T-cell (primary cell): ENCODE measurements at places on chromosomes 2 and 18. TPM values are rescaled to one million over a fixed set of nuclear protein-coding genes. Genes with fewer than 3 reads are reported as not detected.

DNA sequence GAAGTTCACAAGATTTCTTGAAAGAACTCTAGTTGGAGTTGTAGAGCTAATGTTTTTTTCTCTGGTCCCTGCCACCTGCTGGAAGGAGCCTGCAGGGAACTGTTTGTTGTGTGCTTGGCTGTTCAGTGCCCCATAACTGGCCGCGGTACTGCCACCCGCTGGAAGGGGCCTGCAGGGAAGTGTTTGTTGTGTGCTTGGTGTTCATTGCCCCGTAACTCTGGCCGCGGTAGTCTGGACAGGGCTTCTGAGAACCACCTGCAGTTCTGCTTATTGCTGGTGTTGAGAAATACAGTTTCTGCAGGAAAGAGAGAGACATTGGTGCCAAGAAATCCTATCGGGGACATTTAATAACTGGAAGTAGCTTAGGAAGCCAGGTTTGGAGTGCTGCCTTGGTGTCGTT lies 58.1 kb downstream of the AGAP1 start:
- H3K4me1 ChIP-seq: no peaks in the 10 kb centered on the region
- H3K4me3 ChIP-seq: no peak overlapping the region
- H3K36me3 ChIP-seq: no peaks in the 10 kb centered on the region
- DNase-seq: no peak
- no peaks in the 10 kb centered on the region for H3K27me3 ChIP-seq

GRCh38 chr2:8242739-8243138 lies 439.1 kb upstream of the ID2 start:
- no peaks in the 10 kb centered on the region for H3K36me3 ChIP-seq
- H3K4me3 ChIP-seq: no peak overlapping the region
- no peaks in the 10 kb centered on the region for H3K27me3 ChIP-seq
- DNase-seq: no peak
- H3K4me1 ChIP-seq: no peaks in the 10 kb centered on the region
- H3K27ac ChIP-seq: no peak overlapping the region

DNA sequence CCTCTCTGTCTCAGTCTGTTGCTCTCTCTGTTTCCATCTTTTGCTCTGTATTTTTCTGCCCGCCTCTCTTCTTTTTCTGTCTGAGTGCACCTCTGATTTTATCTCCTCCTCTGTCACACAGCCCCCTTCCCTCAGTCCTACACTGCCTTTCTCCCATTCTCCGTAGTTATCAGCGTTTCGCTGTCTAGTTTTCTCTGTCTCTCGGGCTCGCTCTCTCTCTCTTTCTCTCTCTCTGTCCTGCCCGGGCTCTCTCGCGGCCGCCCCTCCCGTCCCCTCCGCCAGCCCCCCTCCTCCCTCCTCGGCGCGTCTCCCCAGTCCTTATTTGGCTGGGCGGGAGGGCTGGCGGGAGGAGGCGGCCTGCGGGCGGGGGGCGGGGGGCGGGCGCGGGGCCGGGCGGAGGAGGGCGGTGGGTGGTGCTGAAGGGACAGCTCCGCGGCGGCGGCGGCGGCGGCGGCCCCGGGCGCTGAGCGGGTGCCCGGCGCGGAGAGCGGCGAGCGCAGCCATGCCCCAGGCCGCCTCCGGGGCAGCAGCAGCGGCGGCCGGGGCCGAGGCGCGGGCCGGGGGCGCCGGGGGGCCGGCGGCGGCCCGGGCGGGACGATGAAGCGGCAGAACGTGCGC lies at the start of gene KCNK3:
KCNK3 (plus strand) TSS at position 444 of the 618 bp plus-strand sequence; CDS start at position 598, 154 bp downstream.
- H3K4me1 ChIP-seq: peaks cover 11% of the 10 kb centered on the region
- H3K4me3 ChIP-seq: peak within 1 kb of the TSS; percentile 19
- peaks cover 14% of the 10 kb centered on the region for H3K27me3 ChIP-seq
- H3K36me3 ChIP-seq: no peaks in the 10 kb centered on the region

DNA sequence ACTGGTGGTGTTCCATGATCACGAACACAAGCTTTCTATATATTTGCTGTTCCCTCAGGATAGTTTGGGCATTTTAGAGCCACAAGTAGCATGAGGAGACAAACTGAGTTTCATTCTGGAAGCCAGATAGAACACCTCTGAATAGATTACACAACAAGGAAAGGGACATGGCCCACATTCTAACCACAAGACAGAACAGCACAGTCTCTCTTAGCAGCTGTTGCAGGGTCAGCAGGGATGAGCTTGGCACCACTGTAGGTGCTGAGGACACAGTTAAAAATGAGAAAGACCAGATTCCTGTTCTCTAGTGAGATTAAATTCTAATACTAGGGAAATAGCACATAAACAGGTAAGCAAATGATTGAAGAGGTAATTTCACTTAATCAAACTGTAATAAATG lies 235.3 kb downstream of the ZNF407 start:
- no peaks in the 10 kb centered on the region for H3K36me3 ChIP-seq
- H3K4me3 ChIP-seq: no peak overlapping the region
- DNase-seq: no peak
- H3K27ac ChIP-seq: no peak overlapping the region
- no peaks in the 10 kb centered on the region for H3K27me3 ChIP-seq

DNA sequence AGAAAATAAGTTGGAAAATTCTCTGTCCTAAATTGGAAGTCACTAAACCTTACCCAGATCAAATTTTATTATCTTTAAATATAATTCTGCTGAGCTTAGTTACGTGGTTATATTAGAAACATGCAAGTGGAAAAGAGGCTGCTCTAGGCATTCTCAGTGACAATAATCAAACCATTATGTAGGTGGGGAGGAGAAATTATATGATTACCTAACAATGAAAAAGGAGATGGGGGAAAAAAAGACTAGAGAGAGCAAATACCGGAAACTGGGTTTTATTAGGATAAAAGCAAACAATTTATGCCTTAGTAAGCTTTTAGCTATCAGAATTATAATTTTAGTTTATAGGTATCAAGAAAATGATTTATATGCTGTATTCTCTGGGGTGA lies 53.2 kb downstream of the PHLPP1 start:
- no peak overlapping the region for H3K4me3 ChIP-seq
- DNase-seq: no peak
- H3K27me3 ChIP-seq: no peaks in the 10 kb centered on the region
- H3K27ac ChIP-seq: no peak overlapping the region
- H3K36me3 ChIP-seq: no peaks in the 10 kb centered on the region

DNA sequence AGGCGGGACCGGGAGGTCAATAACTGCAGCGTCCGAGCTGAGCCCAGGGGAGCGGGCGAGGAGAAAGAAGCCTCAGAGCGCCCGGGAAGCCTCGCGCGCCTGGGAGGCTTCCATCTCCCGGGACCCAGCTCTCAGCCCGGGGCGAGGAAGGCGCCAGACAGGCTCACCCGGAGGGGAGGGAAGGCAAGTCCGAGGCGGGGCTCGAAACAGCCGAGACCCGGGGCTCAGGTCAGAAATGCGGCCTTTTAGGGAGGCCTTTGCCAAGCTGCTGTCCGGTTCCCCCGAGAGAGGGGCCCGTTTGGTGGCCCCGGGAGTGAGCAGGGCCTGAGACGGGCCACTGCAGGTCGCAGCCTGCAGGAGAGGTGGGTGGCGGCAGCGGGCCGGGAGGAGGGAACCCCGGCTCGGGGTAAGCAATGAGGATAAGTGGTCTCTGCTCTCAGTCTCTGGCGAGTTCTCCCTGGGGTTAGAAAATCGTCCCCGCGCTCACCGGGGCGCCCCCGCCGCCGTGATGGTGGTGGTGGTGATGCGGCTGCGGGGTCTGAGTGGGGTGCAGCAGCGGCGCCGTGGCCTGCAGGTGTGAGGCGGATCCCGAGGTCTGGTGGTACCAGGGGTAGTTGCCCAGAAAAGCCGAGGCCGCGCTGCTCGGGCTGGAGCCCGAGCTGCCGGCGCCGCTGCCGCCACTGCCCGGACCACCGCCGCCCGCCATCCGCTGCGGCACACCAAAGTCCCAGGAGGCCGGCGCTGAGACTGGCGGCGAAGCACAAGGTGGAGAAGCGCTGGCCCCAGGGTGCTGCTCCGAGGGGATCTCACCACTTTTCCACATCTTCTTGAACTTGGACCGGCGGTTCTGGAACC lies 2.4 kb downstream of the DLX2 start:
- DNase-seq: no peak
- peaks cover 89% of the 10 kb centered on the region for H3K4me1 ChIP-seq
- peaks cover 13% of the 10 kb centered on the region for H3K27me3 ChIP-seq
- H3K36me3 ChIP-seq: no peaks in the 10 kb centered on the region
- no peak overlapping the region for H3K27ac ChIP-seq

- H3K27ac ChIP-seq: no peak overlapping the region
- H3K4me3 ChIP-seq: no peak overlapping the region
- no peaks in the 10 kb centered on the region for H3K36me3 ChIP-seq
- H3K4me1 ChIP-seq: no peaks in the 10 kb centered on the region
These were observed 25.9 kb downstream of the MROH2A start for GRCh38 chr2:233803994-233804393.

DNA sequence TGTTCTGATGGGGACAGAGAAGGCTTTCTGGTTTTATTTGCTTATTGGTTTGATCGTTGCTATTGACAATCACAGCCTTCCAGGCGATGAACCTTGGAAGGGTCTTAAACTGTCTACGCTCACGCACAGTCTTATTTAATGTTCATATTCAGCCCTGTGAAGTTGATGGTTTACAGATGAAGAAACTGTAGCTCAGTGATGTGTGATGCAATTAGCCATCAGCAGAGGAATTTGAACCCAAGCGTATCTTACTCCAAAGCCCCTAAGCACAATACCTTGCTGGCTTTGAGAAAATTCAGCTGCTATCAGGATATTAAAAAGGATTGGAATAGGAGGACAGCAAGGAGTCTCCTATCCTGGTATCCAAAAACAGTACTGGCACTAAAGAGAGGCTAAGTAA lies 98.3 kb upstream of the STPG4 start:
- no peak overlapping the region for H3K4me3 ChIP-seq
- peaks cover 4% of the 10 kb centered on the region for H3K27me3 ChIP-seq
- no peaks in the 10 kb centered on the region for H3K4me1 ChIP-seq
- DNase-seq: no peak

The ZNF396 gene
- 0.73 TPM for total RNA-seq

The BUB1 gene
- 2.8 TPM for total RNA-seq

The MOGAT1 gene
- total RNA-seq: not detected

The RESP18 gene
- not detected for total RNA-seq

The SP100 gene
- 201 TPM for total RNA-seq

The GPR155 gene
- 12.4 TPM for total RNA-seq

The ALPI gene
- total RNA-seq: not detected
